ENCODE measurements at places on chromosomes 13 and 19. TPM values are rescaled to one million over a fixed set of nuclear protein-coding genes. Genes with fewer than 3 reads are reported as not detected.

- DNase-seq = no peak
These were observed 6.2 kb downstream of the NAA16 start for GRCh38 chr13:41317243-41317642.

The OR7D4 gene
- not detected for total RNA-seq

The DMKN gene
- total RNA-seq = not detected

- no peak for DNase-seq
These were observed 94.6 kb downstream of the KL start for GRCh38 chr13:33110713-33111413.

The RDH8 gene
- total RNA-seq = not detected

GRCh38 chr19:13983213-13983889 is 22.8 kb downstream of the RFX1 start:
- DNase-seq = no peak

The PLIN5 gene
- total RNA-seq = not detected

GRCh38 chr13:97866346-97866745 is 87.1 kb upstream of the IPO5 start:
- no peak for DNase-seq

- DNase-seq = no peak
These were observed 5.4 kb downstream of the MADCAM1 start for GRCh38 chr19:501646-502045.

The PDE4A gene
- total RNA-seq = 103 TPM

DNA sequence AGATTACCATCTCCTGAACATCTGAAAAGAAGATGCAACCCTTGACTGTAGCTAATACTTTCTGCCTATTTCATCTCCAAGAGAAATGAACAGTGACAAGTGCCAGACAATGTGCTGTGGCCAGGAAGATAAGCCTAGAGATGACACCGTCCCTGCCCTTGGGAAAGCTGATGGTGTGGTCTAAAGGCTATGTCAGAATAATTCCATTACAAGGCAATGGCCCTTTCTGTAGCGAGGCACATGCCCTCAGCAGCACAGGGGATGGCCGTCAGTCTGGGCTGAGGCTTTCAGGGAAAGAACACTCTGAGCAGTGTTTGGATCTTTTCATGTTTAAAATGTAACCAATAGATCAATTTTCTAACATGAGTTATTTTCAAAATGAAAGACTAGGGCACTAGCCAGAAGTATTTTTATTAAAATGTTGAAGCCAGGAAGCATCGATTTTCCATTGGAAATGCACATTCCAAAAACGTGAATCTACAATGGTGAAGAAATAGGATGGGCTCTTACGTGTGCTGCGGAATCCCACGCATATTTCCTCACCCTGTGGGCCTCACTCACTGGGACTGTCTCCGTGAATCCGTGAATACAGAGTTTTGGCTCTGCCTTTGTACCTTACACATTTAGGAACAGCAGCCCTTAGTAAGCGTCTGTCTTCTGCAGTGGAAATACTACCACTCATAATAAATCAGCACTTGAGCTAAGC is 22.0 kb downstream of the COL4A1 start:
- DNase-seq = no peak

The WDR88 gene
- not detected for total RNA-seq

- DNase-seq = peak; percentile 59
These were observed 14.2 kb downstream of the CHERP start for GRCh38 chr19:16527971-16528521.

DNA sequence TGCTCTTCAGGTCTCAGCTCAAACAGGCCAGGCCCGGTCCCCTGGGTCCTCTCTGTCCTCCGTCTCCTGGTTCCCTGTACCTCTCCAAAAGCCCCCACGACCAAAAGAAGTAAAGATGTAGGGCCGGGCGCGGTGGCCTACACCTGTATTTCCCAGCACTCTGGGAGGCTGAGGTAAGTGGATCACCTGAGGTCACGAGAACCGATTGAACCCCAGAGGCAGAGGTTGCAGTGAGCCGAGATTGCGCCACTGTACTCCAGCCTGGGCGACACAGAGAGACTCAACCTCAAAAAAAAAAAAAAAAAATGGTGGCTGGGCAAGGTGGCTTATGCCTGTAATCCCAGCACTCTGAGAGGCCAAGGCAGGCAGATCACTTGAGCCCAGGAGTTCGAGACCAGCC is 22.0 kb upstream of the BCL3 start:
- no peak for DNase-seq

DNA sequence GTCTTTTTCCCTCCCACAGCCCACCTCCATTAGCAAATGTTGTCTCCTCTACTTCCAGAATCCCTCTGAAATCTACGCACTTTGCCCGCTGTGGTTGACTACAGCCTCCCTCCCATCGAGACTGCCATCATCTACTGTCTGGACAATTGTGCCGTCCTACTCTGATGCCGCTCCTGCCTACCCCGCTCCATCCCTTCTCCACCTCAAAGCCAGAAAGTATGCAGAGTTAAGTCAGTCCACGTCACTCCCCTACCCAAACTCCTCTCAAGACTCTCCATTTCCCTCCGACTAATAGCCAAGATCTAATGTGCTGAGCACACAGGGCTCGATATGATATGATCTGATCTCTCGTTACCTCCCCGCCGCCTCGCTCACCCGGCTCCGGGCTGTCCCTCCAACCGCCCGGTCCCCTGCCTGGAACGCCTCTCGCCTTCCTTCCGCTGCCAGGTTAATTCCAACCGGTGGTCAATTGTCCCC is 556 bp downstream of the CACTIN start:
- no peak for DNase-seq

The PCDH8 gene
- not detected for total RNA-seq

The TSHZ3 gene
- total RNA-seq = 0.94 TPM

GRCh38 chr13:75818179-75818967 is 182.2 kb downstream of the LMO7 start:
- no peak for DNase-seq

DNA sequence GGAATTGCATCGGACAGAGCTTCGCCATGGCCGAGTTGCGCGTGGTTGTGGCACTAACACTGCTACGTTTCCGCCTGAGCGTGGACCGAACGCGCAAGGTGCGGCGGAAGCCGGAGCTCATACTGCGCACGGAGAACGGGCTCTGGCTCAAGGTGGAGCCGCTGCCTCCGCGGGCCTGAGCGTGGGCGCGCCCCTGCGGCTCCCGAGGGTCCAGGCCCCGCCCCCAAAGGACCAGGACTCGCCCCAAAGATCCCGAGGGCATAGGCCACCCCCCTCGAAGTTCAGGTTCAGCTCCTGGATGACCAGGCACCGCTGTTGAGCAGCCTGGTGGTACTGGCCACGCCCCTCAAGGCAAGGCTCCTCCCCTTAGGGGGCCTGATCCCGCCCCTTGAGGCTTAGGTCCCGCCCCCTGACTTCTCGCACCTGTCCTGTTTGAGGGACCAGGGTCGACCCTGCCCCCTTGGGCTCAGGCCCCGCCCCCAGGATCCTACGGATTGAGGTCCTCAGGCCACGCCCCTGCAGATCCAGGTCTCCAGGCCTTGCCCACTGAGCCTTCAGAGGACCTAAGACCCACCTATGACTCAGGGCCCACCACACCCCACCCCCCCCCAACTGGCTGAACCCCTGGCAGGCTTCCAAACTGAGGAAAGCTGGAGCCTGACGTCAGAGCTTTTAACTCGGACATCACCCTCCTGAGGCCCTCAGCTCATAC is 43.1 kb downstream of the CYP4F22 start:
- DNase-seq = peak; percentile 81

DNA sequence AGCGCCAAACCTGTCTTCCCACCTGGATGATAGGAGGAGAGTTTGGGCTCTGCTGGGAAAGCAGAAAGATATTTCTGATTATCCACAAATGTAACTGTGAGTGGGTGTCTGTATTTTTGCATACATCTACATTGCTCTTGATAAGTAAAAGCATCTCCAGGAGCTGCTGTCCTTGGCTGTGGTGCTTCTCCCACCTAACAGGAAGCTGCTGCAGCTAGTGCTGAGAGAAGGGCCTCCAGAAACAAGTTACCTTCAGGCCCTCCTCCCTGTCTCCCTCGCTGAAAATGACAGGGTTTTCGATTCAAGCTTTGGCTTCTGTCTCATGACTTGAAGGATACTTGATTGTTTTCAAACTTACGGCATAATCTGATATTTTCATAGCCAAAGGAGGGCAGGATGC is 90.1 kb downstream of the FOXO1 start:
- DNase-seq = no peak

DNA sequence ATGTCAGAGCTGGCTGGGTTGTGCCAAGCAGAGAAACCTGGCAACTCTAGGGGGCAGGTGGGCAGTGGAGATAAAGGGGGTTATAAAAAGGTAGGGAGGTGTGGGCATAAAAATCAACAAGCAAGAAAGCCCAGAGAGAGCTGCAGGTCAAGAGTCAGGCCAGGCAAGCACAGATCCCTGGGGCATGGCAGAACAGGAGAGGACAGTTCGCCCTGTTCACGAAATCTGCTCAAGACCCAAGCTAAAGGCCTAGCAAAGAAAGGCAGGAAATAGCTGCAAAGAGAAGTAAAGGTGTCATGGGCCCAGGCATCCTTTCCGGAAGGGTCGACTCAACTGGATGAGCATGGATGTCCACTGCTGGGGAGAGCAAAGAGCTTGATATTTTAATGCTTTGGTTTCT is 3.4 kb downstream of the MBNL2 start:
- no peak for DNase-seq

GRCh38 chr19:38667661-38668171 is 20.3 kb downstream of the ACTN4 start:
- no peak for DNase-seq

GRCh38 chr13:21014502-21015170 is 46.8 kb downstream of the LATS2 start:
- DNase-seq = no peak

The SCN1B gene
- 0.26 TPM for total RNA-seq

The ZNF528 gene
- 15.0 TPM for total RNA-seq

DNA sequence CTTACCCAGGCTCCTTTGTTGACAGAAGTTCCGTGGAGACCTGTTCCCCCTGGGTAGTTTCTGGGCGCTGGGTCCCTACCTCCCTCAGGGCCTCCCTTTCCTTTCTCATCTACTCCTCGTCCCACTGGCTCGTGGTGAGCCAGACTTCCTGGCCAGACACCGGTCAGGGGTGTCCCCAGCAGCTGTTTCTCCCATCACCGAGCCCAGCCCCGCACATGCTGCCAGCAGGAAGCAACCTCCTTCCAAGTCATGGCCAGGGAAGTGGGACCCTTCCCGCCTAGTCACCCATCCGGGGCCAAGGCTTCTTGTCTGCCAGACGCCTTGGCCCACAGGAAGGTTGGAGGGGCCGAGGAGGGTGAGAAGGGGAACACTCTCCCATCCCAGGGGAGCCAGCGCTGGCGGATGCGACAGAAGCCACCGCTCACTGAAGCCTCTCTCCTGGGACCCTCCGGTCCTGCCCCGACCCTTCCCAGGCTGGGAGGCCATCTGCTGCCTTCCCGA is 5.7 kb downstream of the PAK4 start:
- no peak for DNase-seq

GRCh38 chr19:42038666-42039065 is 31.3 kb downstream of the GRIK5 start:
- no peak for DNase-seq

The MBD3L2 gene
- not detected for total RNA-seq

DNA sequence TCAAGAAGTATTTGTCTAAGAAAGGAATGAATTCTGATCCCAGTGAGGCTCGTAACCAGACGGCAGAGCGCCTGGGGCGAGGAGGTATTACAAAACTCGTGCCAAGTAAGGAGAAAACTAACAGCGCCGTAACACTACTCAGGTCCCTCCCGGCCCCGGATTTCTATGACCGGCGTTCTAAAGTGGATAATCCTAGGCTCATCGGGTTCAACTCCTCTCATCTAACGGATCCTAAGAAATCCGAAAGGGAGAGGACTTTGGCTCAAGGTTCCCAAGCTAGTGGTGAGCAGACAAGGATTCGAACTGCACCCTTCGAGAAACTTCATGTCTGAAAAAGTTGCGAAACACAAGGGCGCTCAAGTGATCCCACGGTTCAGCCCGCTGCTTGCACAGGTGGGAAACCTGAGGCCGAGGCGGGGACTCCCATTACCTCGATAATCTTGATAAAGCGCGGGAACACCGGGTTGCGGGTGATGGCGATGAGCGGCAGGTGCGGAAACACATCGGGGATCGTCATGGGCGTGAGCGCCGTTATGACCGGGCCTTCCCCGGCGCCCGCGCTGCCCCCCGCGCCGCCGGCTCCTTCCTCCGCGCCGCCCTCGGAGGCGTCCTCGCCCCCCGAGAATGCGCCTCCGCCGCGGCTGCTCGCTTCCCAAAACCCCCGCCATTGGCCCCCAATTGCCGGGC is 529 bp downstream of the LONP1 start:
- DNase-seq = peak; percentile 69

- no peak for DNase-seq
These were observed 5.0 kb upstream of the EID2 start for GRCh38 chr19:39544911-39545310.

DNA sequence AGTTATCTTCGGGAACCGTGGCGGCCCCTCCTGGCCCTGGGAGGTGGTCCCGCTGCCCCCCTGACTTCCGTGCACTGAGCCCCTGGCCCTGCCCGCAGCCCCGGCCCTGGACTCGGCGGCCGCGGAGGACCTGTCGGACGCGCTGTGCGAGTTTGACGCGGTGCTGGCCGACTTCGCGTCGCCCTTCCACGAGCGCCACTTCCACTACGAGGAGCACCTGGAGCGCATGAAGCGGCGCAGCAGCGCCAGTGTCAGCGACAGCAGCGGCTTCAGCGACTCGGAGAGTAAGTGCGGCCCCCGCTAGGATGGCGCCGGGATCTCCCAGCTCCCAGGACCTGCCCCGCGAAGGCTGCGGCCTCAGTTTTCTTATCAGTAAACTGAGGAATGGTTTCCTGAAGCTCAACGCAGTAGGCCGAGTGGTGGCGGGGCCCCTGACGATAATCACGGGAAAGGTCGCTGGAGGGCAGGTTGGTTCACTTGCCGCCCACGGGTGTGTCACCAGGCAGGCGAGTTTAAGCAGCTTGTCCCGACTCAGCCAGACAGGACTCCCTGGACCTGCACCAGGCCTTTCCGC is 924 bp downstream of the RGCC start:
- peak; percentile 67 for DNase-seq

- DNase-seq = no peak
These were observed 549.5 kb upstream of the ARGLU1 start for GRCh38 chr13:107117327-107118012.

GRCh38 chr19:11054200-11054599 is 35.1 kb upstream of the LDLR start:
- no peak for DNase-seq

The FFAR2 gene
- not detected for total RNA-seq

GRCh38 chr13:71721104-71721503 is 145.9 kb downstream of the DACH1 start:
- no peak for DNase-seq

DNA sequence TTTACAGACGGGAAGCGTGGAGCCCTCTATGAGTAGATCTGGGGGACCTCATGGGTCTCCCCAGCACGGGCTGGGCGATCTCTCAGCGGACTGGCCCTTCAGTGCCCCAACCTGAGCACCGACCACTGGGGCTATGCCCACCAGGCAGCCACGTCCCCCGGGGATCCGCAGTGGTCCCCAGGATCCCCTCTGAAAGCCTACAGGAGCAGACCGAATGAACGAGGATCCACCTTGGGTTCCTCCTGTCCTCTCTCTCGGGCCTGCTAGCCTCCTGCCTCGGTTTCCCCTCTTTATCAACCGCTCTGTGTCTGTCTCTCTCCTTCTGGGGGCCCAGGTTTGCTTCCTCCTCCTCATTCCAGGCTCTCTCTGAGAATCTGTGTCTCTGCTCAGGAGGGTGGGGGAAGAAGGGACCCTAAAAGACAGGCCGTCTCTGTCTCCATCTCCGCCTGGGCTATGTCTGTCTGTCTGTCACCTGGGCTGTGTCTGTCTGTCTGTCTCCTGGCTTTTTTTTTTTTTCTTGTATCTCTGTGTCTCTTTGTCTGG is 2.0 kb upstream of the MEIS3 start:
- DNase-seq = no peak

The PRPF31 gene
- total RNA-seq = 89.0 TPM

The FCER2 gene
- not detected for total RNA-seq

- peak; percentile 44 for DNase-seq
These were observed 962 bp upstream of the IRS2 start for GRCh38 chr13:109787135-109787954.

All from activated CD8-positive, alpha-beta memory T cell treated with anti-CD3 and anti-CD28 coated beads, Interleukin-2, amount 10 ng/mL, durations not matched to agents 7 days and 5 days (primary cell).